ENCODE measurements at places on chromosomes 7 and 10. TPM values are rescaled to one million over a fixed set of nuclear protein-coding genes. Genes with fewer than 3 reads are reported as not detected.

The TMEM178B gene
- 24.3 TPM for polyA plus RNA-seq

The NPC1L1 gene
- polyA plus RNA-seq = not detected

The MARCHF5 gene
- 33.3 TPM for polyA plus RNA-seq

The NPTX2 gene
- 90.5 TPM for polyA plus RNA-seq

The MRPS33 gene
- polyA plus RNA-seq = 80.0 TPM

All from brain (organoid and tissue), 16 donors.